SJSA1 (cell line): ENCODE measurements at places on chromosomes 6 and 20.
A peak's percentile ranks its signal among the peaks of the same experiment; 100 is the strongest.

DNA sequence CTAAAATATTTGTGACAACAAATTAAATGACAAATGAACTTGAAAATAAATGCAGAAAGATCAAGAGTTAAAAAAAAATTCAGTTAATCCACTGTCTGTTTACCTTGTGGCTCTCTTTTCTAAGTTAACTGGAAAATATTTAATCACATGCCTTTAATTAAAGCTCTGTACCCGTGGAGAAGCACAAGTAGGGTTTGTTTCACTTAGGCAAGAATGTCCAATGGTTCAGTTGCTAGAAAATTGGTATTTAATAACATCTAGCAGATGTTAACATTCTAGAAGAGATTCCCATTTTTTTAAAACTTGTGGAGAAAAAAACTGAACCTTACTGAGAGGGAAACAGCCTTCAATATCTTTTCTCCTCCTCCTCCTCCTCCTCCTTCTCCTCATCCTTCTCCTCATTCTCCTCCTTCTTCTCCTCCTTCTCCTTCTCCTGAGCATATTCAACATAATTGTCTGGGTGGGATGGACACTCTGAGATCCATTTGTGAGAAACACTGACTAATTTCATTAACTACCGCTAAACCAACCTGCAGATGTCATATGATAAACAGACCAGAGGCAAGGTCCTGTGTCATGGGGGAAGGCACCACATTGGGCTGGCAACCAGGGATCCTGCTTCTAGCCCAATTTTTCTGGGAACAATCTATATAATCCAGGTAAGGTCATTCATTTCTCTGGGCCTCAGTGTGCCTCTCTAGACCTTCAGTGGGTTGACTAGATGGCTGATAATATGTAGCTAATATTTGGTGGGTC lies 44.1 kb upstream of the AKIRIN2 start:
- no peak for DNase-seq

GRCh38 chr6:125114248-125114858 lies 39.2 kb upstream of the TPD52L1 start:
- DNase-seq, result peak; percentile 46

GRCh38 chr20:48287021-48287494 lies 501.8 kb upstream of the SULF2 start:
- no peak for DNase-seq

DNA sequence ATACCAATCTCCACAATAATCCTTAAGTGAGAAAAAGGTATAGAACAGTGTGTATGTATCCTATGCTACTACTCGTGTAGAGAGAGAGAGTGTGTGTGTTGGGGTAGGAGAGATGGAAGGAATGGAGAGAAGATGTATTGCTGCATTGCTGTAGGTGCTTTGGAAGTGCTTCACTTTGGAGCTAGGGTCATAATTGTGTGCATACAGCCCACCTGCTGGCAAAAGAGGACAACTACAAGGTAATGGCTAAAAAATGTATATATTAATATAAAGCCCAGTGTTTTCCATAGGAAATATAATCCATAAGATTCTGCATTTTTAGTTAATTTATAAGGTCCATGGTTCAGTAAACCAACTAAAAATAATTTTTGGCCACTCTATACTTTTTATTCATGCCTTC lies 36.1 kb downstream of the SERAC1 start:
- DNase-seq, result no peak

DNA sequence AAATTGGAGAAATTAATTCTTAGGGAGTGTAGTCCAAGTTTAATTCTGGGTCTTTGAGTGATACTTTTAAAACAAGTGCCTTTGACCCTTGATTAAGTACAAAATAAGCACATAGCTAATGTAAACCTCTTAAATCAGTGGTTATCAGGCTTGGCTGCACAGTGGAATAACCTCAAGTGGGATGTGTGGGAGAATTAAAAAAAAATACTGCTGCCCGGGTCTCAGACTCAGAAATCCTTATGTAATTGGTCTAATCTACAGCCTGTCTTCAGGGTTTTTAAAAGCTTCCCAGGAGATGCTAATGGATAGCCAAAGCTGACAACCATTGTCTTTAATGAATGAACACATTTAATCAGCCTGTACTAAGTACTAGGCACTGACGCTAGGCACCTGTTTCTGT lies 28.5 kb upstream of the TMEM14A start:
- no peak for DNase-seq
